ENCODE measurements at places on chromosomes 7 and 10. TPM values are rescaled to one million over a fixed set of nuclear protein-coding genes. Genes with fewer than 3 reads are reported as not detected.

The COL13A1 gene
- total RNA-seq, result 1.1 TPM

The OR2A12 gene
- total RNA-seq, result not detected

The NAT16 gene
- total RNA-seq, result 0.91 TPM

The IGFBP3 gene
- 32.2 TPM for total RNA-seq

The SUV39H2 gene
- 17.3 TPM for total RNA-seq

The AMZ1 gene
- total RNA-seq, result 8.5 TPM

The ZYX gene
- total RNA-seq, result 113 TPM

The AKR1C3 gene
- 10.7 TPM for total RNA-seq

The EFCAB10 gene
- total RNA-seq, result 2.2 TPM

The DMBT1 gene
- 0.10 TPM for total RNA-seq

The NUTM2E gene
- 0.35 TPM for total RNA-seq

The HTRA1 gene
- total RNA-seq, result 270 TPM

The MYH16 gene
- not detected for total RNA-seq

The SLC26A5 gene
- not detected for total RNA-seq

The MSS51 gene
- 6.8 TPM for total RNA-seq

The NPSR1 gene
- 0.59 TPM for total RNA-seq

The NUTM2B gene
- 1.3 TPM for total RNA-seq

The PRRT4 gene
- total RNA-seq, result 2.3 TPM

The ANKRD30A gene
- total RNA-seq, result 0.17 TPM

The NOD1 gene
- 4.4 TPM for total RNA-seq

The OPALIN gene
- 46.9 TPM for total RNA-seq

The AKR1C8 gene
- not detected for total RNA-seq

The AMPH gene
- 166 TPM for total RNA-seq

The UTF1 gene
- total RNA-seq, result not detected

The ACSL5 gene
- 19.2 TPM for total RNA-seq

The PDE1C gene
- 69.4 TPM for total RNA-seq

The CDC14C gene
- not detected for total RNA-seq

The HOXA13 gene
- not detected for total RNA-seq

The AZGP1 gene
- 18.0 TPM for total RNA-seq

The SFR1 gene
- total RNA-seq, result 11.6 TPM
